ENCODE measurements at places on chromosomes 4 and X. TPM values are rescaled to one million over a fixed set of nuclear protein-coding genes. Genes with fewer than 3 reads are reported as not detected.

GLRB gene
- not detected for total RNA-seq

HERC6 gene
- total RNA-seq, result 17.2 TPM

SPARCL1 gene
- 0.70 TPM for total RNA-seq

PPP4R3C gene
- total RNA-seq, result not detected

CYBB gene
- total RNA-seq, result 2.6 TPM

GIMD1 gene
- not detected for total RNA-seq

SMAD1 gene
- total RNA-seq, result 1.2 TPM

FOXP3 gene
- 10.1 TPM for total RNA-seq

ADAMTS3 gene
- not detected for total RNA-seq

ADAM29 gene
- total RNA-seq, result not detected

CITED1 gene
- total RNA-seq, result not detected

RPL9 gene
- total RNA-seq, result 2,481 TPM

HELT gene
- total RNA-seq, result not detected

TACC3 gene
- 127 TPM for total RNA-seq

NMU gene
- total RNA-seq, result 1.4 TPM
